Stimulated activated CD4-positive, alpha-beta T cell treated with anti-CD3 and anti-CD28 coated beads, Interleukin-12 subunit alpha, Interleukin-12 subunit beta, amount 100 ng/mL, for 24 hours (primary cell): ENCODE measurements at places on chromosomes 2 and 18.
A peak's percentile ranks its signal among the peaks of the same experiment; 100 is the strongest.

GRCh38 chr2:76298041-76298440, 587.3 kb upstream of the GCFC2 start:
- DNase-seq = no peak

- no peak for DNase-seq
These were observed 30.6 kb upstream of the RND3 start for GRCh38 chr2:150517951-150518680.

DNA sequence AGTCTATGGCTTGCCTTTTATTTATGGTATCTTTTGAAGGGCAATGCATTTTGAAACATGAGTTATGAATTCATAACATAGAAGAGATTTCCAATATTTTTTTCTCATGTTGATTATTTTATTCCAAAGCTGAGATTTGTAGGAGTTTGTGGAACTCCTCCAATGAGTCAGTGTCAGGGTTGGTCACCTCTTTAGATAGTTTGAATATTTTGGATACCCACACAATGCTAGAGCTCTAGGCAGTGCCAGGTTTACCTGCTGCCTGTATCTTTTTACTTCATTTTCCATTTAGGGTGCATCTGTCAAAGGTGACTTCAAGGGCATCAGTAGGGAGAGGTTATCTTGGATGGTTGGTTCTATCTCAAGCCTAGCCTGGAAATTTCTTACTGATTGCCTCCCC, 152.7 kb downstream of the CERS6 start:
- no peak for DNase-seq

- DNase-seq = no peak
These were observed 25.4 kb downstream of the USP14 start for GRCh38 chr18:183769-184168.

DNA sequence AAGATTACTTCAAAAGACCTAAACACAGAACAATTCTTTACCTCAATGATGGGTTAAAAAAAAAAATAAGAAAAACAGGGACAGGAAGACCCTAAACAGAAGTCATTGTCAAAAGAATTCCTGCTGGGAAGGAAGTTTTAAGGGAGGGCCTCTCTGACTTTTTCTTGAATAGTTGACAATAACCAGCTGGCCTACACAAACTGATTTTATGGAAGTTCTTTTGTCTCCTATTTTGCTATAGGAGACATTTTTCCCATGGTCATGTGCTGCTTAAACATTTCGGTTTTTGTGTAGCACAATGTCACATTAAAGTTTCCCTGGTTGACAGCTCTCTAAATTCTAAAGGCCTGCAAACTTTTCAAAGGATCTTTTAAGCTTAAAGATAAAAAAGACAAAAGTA, 55.3 kb downstream of the RFTN2 start:
- DNase-seq = no peak

DNA sequence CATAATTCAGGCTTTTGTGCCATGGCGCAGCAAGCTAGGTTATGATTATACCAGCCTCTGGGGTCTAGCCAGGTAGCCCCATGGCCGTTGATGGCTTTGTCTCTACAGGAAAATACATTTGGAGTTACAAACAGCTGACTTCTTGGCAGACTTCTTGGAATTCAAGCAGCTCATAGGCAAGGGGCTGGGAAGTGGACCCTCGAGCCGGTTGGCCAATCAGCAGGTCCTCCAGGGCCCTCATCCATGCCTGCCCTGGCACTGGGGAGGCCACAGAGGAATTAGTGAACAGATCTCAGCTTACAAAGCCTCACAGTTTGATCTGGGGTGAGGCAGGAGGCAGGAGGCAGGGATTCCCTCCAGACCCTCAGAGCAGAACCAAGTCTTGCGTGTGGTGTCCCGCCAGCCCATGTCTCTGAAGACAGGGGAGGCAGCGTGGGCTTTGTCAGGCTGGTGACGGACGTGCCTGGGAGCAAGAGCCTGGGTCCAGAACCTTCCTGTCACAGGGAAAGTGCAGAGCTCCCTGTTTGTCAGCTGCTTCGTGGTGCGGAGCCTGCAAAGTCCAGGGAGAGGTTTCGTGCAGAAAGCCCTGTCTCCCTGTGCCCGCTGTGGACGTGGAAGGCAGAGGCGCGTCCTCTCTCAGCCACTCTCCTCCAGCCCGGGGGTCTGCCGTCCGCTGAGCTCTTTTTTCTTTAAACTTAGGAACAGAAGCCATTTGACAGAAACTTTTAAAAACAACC, 131.7 kb downstream of the KLHL29 start:
- DNase-seq = no peak

DNA sequence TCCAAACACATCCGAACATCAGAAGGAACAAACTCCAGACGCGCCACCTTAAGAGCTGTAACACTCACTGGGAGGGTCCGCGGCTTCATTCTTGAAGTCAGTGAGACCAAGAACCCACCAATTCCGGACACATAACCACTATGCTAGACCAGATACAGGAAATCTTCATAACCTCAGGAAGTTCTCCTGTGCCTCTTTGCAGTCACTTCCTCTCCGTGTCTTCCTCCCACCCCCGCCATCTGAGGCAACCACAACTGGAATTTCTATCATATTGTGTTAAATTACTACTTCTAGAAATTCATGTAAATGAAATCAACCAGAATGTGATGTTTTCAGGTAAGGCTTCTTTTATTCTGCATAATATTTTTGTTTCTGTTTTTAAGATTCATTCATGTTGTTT, 631.0 kb upstream of the NXPH2 start:
- DNase-seq = no peak

DNA sequence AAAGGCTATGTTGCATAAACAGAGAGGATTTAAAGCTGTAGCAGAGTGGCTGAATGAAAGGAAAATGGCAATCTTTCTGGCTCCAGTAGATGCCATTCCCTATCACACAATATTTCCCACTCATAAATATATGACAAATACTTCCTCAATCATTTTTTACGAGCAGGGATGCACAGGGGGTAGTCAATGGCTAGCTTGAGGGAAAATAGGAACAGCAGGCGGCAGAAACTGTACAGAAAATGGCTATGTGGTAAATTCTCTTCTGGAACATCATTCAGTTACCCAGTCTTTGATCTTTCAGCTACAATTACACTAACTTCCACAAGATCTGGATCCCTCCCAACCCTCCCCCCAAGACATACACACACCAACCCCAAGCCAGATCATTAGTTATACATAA, 127.2 kb downstream of the OLA1 start:
- no peak for DNase-seq

DNA sequence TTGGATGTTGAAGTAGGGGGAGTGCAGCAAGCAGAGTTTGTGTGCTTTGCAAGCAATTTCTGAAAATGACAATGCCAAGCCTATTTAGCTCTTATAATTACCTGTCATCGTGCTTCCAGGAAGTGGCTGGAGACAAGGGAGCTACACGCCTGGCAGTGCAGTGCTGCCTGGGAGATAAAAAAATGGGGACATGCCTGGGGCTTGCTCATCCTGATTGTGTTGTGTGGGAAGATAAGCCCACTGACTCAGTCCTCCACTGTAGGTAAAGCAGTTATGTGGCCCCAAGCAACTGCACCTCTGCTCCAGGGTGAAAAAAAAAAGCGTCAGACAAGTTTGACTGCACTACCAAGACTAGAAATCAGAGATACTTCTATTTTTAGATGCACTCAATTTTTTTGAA, 396.9 kb upstream of the NXPH2 start:
- no peak for DNase-seq

GRCh38 chr2:182077448-182078142, 91.9 kb downstream of the PPP1R1C start:
- DNase-seq = no peak

- no peak for DNase-seq
These were observed 135.6 kb downstream of the RBMS1 start for GRCh38 chr2:160358046-160358445.

- DNase-seq = no peak
These were observed 277.7 kb upstream of the ACVR2A start for GRCh38 chr2:147567136-147567535.

DNA sequence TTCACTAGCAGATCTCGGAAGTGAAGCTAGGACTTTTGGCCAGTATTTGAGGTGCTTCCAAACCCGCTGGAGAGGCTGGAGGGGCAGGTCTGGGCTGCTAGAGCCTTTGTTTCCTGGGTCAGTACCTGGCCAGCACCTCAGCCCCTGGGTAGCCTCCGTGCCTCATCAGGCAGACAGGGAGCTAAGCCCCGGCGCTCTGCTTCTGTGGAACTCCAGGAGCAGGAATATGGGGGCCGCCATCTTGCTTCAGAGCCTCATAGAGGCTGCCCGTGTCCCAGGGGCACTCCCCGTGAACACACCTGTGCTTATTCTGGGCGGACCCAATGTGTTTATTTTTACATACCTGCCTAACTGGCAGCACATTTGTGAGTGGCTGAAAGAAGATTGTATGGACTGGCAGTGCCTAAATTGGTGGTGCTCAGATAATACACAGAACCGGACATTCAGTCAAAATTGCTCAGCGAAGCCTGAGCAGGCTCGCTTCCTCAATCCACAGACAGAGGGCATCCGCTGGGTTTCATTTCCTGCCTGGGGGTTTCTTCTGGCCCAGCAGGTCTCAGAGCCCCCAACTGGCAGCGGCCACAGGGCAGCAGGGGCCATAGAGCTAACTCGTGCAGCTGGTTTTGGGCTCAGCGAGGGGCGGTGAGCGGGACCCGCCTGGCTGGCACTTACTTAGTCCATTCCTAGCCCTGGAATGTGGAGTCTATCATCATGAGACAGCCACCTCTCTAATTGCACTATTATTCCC, 176.8 kb upstream of the ALKAL2 start:
- DNase-seq = no peak

GRCh38 chr18:42509750-42510415, 554.8 kb downstream of the PIK3C3 start:
- no peak for DNase-seq

GRCh38 chr2:174774886-174775285, 10.6 kb upstream of the CHRNA1 start:
- no peak for DNase-seq

DNA sequence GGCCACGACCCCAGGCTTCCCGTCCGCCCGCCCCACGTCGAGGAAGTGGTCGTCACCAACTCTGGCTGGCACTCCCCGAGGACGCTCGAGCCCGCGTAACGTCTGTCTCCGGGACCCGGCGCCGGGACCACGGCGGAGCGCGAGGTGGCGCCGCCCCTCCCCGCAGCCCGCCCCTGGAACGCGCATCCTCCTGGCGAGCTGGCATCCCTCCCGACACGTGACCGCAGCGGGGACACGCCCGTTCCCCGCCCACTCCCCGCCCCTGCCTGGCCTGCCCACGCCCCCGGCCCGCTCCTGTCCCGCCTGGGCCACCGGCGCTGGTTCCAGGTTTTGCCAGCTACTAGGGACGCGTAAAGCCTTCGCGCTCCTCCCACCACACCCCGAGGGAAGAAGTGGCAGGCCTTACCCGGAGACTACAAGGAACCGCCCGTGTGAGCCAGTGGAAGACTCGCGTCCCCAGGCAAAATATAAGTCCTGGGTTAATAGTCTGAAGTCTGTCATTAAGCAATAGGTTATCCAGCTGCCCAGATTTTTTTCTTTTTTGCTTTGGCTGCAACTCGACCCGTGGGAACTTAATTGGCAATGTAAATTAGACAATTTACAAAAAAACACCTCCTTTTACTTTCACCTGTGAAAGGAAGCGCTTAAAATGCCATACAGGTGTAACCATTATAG, at the start of gene OSBPL1A:
Gene OSBPL1A (minus strand): TSS at position 131 of the 675 bp plus-strand sequence. CDS start 20,291 bp downstream, outside the sequence.
- DNase-seq = peak; percentile 80

DNA sequence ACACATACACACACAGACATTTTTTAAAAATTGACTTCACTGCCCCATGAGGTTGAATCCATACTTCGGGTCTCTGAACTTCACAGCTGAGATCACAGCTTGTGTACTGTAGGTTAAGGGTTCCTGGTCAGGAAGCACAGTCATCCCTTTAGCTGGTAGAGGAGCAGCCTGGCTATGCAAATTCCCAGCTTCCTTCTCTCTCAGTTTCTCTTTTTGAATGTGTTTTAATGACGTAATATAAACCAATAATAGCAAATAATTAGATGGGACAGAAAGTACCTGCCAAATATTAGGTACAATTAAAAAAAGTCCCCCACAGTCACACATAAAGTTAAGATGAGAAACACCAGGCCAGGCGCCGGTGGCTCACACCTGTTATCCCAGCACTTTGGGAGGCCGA, 178.7 kb downstream of the ZNF385B start:
- no peak for DNase-seq

DNA sequence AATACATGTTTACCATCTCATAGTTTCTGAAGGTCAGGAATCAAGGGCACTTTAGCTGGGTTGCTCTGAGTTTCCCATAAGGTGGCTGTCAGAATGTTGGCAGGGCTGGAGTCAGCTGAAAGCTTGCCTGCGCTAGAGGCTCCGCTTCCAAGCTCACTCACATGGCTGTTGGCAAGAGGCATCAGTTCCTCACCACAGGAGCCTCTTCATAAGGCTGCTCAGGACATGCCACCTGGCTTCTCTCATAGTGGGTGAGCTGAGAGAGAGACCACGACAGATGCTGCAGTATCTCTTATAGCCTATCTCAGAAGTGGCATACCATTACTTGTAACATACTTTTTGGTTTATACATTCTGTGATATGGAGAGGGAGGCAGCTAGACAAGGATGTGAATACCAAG, 7.2 kb downstream of the HADHB start:
- DNase-seq = no peak

DNA sequence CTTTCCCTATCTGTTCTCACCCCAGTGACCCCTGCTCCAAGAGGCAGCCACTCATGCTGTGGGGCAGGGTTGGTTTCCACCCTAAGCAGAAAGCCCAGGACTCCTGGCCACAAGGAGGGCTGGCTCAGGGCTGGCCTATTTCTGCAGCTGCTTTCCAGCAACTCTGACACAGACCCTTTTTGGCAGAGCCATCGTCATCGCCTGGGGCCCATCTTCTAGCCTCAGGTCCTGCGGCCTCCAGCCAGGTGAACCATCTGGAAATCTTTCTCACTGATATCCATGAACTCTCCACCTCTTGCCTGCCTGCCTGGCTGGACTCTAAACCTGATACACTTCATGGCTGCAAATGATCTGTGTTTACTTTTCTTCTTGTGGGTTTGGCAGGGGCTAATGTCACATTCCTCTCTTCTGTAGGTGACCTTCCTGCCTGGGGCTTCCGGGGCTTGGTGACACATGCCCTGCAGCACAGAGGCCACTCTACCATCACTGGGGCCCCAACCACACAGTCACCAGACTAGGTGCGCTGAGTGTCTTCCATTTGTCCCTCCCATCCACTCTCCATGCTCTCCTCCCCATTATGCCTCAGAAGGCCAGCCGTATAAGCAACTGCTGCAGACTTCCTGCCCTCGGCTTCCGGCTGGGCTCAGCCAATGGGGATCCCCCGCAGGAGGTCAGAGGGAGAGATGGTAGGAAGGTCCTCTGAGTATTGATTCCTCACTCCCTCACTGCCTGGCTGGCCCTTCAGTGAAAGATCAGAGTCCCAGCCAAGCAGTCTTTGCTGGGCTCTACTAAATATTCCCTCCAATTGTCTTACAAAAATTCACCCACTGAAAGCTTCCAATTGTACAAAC, 9.7 kb upstream of the COPS8 start:
- DNase-seq = no peak

GRCh38 chr18:46320297-46320696, 216.1 kb downstream of the HAUS1 start:
- DNase-seq = no peak
